ENCODE measurements at places on chromosomes 5 and 9. TPM values are rescaled to one million over a fixed set of nuclear protein-coding genes. Genes with fewer than 3 reads are reported as not detected.

GRCh38 chr5:143741421-143741820 is 70.5 kb upstream of the HMHB1 start:
- DNase-seq: no peak

GRCh38 chr5:168136340-168136739 is 155.1 kb upstream of the WWC1 start:
- DNase-seq: no peak

Gene PCDHGB1
- 8.6 TPM for total RNA-seq

DNA sequence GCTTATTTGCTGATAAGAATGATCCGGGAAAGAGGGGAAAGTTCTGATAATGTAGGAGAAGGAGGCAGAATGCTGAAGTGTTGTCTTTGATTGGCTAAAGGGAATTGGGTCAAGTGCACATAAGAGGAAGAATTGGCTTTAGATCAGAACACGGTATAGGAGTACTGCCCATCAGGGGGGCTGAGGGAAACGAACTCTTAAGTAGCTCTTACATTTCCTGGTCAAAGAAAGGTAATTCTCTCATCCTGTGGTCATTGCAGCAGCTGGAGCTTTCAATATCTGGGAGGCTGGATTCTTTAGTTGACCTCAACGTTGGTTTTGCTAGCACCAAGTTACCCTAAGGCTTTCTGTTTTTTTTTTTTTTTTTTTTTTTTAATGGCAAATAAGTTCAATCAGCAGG is 178.7 kb upstream of the NR3C1 start:
- DNase-seq: no peak

Data from heart left ventricle (tissue), 16 donors.